ENCODE measurements at places on chromosomes 4 and X.

DNA sequence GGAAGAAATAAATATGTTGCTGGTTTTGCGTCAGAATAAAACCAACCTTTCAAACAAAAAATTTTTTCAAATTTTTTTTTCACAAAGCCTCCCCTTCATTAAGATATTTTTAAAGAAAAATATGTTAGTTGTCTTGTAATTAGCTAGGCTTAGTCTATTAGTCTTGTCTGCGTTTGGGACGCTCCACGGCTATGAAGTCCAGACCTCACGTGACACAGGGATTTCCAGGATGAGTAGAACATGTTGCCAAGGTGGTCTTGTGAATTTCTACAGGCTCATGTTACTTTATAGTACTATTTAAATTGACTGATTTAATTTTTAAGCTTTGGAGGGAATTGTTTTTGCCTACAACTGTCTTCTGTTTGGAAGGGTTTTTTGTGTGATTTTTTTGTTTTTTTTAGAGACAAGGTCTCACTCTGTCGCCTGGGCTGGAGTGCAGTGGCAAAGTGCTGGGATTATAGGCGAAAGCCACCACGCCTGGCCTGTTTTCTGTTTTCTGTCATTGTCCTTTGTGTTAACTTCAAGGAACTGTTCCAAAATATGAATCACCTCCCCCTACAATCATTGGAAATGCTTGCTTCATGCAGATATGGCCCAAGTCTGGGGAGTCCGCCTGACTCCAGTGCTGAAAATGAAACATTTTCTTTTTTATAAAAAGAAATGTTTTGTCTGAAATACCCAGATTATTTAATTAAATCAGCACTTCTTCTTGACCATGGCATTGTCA is 26.2 kb downstream of the TMEM144 start:
- peak; percentile 46 for DNase-seq

DNA sequence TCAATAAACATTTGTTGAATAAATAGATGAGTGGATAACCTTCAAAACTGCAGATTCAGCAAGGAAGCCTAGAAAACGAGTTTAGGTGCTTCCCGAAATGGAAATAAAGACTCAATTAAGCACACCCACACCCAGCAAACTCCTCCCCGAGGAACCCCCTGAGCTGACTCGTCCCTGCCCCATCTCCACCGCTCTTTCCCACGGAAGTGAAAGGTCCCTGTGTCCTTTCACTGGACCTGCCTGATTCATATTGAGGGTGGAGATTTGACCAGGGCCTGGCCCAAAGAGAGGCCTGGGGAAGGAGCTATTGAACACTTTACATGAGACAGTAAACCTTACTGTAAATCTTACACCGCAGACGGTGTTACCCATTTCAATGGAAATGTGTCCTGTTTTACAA is 129.1 kb downstream of the CPZ start:
- no peak for DNase-seq

- DNase-seq, result no peak
Measured at GRCh38 chr4:57342411-57342810, 232.2 kb upstream of the IGFBP7 start.

GRCh38 chr4:123064390-123064789 is 142.0 kb upstream of the NUDT6 start:
- DNase-seq, result no peak

DNA sequence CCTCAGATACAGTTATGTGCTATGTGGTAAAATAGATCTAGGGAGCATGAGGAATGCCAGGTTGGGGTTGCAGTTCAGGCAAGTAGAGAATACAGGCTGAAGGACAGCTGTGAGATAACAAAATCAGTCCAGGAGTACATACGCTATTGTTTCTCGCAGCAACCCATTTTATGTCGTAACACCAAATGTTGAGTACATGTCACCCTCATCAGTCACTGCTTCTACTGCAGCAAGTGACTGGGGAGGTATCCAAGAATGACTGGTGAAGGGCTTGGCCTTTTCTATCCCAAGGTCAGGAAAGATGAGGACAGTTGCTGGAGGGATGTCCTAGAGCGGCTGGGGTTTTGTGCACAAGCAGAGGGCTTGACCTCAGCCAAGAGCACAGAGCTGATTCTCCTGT is 172.1 kb downstream of the CBR4 start:
- DNase-seq, result no peak

DNA sequence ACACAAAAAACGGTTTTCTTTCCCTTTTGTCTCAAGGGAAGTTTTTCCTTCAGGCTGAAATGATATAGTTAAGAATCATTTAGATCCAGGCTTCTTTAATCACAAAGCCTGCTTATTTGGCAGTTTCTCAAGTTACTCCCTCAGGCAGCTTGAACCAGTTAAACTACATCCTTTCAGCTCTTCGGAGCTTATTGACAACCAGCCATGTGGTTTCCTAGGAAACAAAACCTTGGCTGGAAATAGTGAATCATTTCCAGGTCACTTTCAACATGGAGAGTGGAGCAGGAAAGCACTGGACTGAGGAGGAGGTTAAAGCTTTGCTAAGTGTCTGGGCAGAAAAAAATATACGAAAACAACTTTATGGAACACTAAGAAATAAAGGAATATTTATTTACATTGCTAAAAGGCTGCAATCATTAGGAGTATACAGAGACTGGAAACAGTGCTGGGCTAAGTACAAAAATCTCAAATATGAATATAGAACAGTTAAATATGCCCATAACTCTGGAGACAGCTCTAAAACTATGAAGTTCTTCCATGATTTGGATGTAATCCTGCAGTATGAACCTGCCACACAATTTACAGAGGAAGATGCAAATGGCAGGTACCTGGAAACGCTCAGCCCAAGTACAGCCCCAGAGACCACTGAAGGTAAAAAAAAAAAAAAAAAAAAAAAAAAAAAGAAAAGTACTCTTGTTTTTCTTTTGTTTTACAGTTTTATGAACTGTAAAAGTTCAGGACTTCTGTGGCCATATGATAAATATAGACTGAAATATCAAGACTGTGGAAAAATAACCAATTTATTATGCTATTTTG is 23.2 kb upstream of the AASDH start:
- DNase-seq, result no peak

- DNase-seq, result no peak
Measured at GRCh38 chrX:23732704-23733103, 10.4 kb downstream of the ACOT9 start.

DNA sequence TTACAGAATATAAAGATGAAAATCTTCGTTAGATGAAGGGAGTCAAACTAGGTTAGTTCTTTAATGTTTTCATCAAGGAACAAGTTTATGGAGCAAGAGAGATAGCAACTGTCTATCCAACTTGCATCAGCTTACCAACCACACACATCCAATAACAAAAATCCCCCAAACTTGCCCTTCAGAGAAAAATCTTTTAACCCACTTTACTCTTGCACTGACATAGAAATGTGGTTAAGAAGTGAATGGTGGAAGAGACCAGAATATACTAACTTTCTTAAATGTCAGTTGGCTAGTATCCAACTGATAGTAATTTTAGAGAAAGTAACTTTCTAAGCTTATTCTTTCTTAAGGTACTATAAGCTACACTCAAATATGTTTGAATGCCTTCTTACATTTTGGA is 1.7 kb upstream of the RAB9A start:
- DNase-seq, result no peak

GRCh38 chr4:127498366-127498765 is 134.4 kb upstream of the INTU start:
- DNase-seq, result no peak

DNA sequence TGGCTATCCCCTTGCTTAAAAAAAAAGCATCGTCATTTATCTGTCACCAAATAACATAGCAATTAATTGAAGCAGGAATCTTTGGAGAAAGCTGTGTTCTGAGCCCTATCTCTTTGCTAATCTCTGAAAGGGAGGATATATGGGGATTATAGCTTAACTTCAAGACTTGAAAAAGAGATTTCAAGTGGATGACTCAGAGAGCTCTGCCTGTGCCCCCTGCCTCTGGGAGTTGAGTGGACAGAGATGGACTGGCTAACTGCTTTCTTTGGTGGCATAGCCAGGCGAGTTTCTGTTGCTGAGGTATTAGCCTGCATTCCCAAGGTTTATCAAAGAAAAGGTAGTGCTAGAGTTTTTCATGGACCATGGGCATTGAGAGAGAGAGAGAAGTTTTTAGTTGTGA is 91.6 kb downstream of the DDIT4L start:
- DNase-seq, result no peak

DNA sequence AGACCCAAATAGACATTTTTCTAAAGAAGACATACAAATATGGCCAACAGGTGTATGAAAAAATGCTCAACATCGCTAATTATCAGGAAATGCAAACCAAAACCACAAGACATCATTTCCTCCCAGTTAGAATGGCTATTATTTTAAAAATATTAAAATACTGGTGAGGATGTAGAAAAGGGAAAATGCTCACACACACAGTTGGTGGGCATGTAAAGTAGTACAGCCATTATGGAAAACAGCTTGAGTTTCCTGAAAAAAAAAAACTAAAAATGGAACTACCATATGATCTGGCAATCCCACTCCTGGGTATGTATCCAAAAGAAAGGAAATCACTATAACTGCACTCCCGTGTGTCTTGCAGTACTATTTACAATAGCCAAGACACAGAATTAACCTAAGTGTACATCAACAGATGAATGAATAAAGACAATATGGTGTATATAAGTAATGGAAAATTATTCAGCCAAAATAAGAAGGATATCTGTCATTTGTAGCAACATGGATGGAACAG is 128.9 kb upstream of the DKK2 start:
- DNase-seq, result no peak

- DNase-seq, result no peak
Measured at GRCh38 chr4:141705747-141706377, 69.5 kb downstream of the IL15 start.

DNA sequence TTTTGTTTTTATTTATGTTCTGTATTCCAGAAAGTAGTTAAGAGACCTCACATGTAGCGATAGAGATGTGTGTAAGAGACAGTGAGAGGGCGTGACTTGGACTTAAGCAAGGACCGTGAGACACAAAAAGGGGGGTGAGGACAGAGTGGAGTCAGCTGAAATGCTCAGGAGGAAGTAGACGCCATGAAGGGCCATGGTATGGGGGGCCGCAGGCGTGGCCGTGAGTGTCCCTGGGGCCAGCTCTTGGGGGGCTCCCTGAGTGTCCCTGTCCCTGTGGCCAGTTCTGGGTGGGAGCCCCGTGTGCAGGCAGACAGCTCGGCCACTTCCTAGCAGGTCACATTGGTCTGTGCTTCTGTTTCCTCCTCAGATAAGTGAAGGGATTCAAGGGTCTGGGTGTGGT is 23.0 kb upstream of the MSANTD1 start:
- DNase-seq, result no peak

DNA sequence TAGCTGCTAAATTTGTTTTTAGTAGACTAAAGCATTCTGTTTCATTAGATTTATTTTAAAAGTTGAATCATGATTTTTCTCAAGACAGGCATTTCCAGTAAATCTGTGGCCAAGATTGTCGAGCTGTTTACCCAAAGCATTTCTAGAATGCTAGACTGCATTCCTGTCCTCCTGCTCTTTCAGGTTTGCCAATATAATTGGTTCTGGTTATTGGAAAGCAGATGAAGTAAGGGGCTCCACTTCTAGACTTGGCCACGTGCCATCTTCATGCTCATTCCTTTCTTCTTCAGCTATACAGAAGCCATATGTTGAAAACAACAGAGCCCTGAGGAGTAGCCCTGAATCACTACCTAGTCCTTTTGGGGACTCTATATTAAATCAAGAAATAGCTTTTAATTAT is 62.5 kb downstream of the PGRMC2 start:
- DNase-seq, result no peak

DNA sequence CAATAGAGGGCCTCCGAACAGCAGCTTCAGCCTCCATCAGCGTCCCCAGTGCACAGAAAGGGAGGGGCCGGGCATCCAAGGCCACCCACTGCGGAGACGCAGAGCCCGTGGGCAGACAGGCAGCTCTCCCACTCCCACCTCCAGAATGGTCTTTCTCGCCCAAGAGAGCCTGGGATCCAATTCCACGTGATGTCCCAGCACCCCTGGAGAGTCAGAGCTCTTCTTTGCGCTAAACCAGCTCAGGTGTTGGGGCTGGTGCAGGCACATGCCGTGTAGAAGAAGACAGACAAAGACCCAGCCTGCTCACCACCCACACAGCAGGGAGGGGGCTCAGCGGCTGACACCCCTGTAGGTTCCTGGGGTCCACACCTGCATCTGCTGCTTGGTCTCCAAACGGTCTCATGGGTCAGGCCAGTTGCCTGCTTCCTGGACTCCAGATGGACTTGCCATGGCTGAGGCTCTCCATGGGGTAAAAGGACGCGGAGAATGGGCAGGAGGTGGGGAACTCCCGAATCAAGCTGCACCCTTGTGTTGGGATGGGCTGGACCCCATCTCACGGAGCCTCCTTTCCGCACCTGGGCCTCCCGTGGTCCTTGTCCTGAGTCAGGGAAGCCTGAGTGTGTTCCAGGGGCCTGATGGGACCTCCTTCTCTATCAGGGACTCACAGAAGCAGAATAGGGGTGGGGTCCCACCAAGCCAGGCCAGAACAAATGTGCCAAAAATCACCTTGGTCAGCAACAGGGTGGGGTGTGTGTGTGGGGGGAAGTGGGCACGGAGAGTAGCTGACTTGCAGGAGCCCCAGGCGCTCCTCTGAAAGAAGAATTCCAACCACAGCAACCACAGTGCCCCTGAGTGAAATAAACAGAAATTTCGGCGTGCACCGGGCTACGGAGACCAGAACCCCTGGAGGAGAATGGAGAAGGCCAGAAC is 11.6 kb upstream of the ASMTL start:
- DNase-seq, result no peak

All from right cardiac atrium (tissue), 5 donors.